ENCODE measurements at places on chromosomes 12 and 14.
A peak's percentile ranks its signal among the peaks of the same experiment; 100 is the strongest.

DNA sequence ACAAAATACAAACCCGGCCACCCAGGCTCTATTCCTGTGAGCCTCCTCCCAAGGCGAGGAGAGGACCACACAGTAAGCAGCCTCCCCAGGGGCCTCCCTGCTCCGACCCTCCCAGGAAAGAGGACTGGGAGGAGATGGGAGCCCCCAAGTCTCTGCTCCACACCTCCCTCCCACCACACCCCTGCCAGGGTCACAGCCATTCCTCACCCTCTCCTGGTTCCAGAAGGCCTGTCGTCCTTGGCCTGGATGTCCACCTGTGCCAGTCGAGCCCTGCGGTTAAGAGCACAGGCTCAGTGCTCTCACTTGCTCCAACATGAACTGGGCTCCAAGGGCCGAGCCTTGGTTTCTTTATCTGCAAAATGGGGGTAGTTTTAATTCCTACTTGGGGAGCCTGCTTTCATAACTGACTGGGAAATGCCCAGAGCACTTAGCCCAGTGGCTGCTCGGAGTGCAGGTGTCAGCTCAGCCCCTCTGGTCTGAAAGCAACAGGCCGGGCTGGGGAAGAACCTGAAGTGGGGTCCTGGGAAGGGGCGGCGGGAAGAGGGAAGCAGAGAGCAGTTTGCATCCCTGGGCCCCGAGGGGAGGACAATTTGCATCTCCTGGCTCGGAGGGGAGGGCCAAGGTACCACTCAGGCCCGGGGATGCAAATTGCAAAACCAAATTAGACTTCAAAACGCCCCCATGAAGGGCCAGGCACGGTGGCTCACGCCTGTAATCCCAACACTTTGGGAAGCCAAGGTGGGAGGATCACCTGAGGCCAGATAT lies 23.6 kb downstream of the TCHP start:
- DNase-seq = no peak

- DNase-seq = no peak
Measured at GRCh38 chr12:97097734-97098133, 190.7 kb downstream of the NEDD1 start.

DNA sequence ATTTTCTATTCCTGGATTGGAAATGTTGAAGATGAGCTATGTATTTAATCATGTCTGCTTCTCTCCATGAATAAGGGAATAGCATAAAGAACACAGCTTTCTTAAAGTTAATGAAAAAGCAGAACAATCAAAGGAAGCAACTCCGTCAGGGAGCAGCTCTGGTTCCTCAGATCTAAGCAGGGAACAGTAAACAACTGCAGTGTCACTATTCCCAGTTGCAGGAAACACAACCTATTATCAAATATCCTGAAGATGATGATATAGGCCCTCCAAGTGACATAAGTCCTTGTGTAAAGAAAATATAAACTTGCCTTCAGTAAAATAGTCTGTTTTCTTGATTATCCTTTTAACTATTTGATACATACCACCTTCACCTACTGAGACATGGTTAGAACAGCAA lies 228.1 kb downstream of the KCNC2 start:
- no peak for DNase-seq

GRCh38 chr14:99350751-99351150 lies 78.8 kb upstream of the BCL11B start:
- DNase-seq = no peak

DNA sequence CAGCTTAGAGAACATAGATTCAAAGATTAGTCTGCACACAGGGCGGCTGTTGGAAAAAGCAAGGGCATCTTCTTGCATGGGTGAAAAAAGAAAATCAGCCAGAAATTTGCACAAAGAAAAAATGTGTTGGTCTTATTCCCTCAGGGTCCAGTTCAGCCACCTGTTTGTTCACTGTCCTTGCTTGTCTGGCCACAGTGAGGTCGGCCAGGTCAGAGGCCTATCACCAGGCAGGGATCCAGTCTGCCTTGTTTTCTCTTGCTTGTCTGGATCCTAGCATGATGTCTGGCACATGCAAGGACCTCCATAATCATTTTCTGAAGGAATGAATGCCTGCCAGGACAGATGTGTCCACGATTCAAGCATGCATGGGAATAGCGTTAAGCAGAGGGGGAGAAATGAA lies 359.1 kb upstream of the TBX3 start:
- DNase-seq = no peak

DNA sequence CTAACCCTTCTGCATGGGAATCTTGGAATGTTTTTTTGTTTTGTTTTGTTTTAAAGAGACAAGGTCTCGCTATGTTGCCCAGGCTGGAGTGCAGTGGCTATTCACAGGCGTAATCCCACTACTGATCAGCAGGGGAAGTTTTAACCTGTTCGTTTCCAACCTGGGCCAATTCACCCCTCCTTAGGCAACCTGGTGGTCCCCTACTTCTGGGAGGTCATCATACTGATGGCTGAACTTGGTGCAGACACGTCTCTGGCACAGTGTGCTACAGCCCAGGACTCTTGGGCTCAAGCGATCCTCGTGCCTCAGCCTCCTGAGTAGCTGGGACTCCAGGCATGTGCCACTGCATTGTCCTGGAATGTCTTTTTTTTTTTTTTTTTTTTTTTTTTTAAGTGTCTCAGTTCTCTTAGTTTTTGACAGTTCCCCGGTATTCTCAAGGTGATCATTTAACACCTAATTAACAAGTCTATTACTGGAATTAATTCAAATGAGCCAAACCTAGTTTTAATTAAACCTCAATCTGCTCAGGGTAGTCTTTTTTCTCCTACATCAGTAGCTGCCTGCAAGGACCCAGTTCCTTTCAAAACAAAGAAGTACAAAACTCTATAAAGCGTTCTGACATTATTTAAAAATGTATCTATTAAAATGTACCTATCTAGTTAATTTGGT lies 49.0 kb upstream of the ISM2 start:
- DNase-seq = no peak

DNA sequence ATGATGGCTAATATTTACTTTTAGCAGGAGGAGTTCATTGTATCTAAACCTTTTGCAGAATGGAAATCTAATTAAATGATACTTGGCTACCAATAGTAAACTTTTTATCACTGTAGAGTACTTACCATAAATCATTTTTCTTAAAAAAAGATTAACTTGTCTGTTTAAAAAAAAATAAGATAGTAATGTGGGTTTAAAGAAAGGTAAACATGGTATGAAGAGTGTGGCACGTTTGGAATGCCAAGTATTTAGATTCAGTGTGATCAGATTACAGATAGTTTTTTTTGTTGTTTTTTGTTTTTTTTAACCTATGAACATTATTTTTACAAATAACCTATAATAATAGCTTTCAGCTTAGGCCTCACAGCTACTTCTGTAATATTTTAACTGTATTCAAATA lies 25.8 kb downstream of the KTN1 start:
- no peak for DNase-seq

DNA sequence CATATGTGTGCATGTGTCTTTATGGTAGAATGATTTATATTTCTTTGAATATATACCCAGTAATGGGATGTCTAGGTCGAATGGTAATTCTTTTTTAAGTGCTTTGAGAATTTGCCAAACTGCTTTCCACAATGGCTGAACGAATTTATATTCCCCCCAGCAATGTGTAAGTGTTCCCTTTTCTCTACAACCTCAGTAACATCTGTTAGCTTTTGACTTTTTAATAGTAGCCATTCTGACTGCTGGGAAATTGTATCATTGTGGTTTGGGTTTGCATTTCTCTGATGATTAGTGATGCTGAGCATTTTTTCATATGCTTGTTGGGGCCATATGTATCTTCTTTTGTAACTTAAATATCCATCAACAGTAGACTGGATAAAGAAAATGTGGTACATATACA lies 9.4 kb downstream of the OR6C68 start:
- DNase-seq = no peak

GRCh38 chr12:93621986-93622385 lies 49.5 kb downstream of the SOCS2 start:
- DNase-seq = no peak

DNA sequence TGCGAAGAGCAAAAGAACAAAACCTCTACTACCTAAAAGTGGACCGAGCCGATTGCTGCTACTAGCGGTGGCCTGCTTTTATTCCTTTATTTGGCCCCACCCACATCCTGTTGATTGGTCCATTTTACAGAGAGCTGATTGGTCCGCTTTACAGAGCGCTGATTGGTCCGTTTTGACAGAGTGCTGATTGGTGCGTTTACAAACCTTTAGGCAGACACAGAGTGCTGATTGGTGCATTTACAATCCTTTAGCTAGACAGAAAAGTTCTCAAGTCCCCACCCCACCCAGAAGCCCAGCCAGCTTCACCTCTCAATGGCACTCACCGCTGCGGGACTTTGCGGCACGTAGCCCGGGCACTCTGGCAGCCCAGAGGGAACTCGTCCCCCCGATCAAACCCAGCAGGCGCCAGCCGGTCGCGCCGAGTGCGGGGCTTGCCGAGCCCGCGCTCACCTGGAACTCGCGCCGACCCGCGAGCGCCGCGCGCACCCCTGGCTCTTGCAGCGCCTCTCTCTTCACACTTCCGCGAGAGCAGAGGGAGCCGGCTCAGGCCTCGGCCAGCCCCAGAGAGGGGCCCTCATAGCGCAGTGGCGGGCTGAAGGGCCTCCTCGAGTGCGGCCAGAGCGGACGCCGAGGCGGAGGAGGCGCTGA lies 8.7 kb upstream of the FGD4 start:
- no peak for DNase-seq

- DNase-seq = no peak
Measured at GRCh38 chr12:125549836-125550235, 484.6 kb downstream of the AACS start.

DNA sequence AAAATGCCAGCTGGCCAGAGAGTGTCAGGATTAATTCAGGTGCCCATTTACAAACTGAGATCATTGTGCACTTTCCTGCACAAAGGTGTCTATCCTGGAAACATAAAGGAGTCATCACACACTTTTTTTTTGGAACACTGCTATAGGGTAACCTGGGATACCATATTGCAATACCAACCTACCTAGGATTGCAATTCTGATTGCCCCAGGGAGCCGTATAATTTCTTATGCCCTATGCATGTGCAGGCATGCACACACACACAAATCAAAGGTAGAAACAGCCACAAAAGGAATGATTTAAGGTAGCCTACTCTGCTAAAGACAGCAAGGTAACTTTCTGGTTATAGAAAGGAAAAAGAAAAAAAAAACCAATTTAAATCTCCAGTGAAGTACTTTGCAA lies 285.3 kb upstream of the KITLG start:
- DNase-seq = no peak

DNA sequence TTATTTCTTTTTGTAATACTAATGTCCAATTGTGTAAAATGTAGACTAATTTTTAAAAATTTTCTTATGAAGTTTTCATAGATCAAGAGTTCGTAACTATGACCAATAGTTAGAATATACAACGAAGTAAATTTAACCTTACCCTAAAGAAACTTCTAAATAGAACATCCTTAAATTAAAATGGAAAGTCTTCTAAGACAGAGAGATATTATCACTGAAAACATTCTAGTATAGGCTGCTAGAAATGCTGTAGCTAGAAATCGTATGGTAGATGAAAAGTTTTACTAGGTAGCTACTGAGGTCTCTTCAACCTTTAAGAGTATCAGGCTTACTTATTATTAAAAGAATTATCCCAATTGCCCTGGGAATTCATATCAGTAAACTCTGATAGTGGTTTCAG lies 925 bp downstream of the CLEC2A start:
- DNase-seq = no peak

DNA sequence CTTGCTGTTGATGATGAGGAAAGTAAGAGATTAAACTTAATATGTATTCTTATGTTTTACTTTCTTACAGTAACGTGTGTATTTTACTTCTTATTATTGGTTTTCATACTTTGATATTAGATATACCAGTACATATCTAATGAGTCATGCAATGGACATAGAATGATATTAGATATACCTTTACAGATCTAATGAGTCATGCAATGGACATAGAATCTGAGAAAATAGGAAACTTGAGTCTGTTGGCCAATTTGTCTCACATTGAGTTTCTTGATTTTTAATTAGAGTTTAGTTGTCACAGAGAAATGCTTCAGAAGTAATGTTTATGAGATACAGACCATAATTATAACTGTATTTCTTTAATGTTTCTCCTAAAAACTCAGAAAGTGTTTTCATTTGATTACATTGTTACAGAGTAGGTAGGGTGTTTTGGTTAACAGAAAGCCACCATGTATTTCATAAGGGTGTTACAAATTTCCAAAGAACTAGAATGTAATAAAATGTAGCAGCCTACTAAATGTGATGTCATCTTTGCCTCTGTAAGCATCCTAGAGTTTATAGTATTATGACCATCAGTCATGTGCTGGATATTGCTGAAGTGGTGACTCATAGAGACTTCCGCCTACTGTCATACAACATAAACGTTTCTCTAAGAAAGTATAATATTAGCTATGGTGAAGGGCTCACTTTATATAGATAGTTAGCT lies 3.0 kb downstream of the GAS2L3 start:
- peak; percentile 72 for DNase-seq

GRCh38 chr12:28870839-28871440 lies 278.1 kb upstream of the FAR2 start:
- DNase-seq = peak; percentile 34

DNA sequence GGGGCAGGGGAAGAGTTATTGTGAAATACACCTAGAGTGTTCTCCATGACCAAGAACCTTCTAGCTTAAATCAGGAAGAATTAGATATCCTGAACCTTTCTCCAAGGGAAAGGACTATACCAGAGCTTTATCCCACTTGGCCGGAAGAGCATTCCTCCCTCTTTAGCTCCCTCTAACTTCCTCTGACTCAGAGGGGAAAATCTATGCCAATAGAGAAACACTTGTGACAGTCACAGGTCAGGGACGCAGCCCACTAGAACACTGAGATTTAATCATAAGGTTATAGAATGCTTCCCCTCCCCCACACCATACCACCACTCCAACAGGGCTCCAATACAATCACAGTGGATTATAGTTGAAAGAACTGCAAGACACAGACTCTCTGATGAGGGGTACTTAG lies 55.4 kb upstream of the RFX4 start:
- no peak for DNase-seq

DNA sequence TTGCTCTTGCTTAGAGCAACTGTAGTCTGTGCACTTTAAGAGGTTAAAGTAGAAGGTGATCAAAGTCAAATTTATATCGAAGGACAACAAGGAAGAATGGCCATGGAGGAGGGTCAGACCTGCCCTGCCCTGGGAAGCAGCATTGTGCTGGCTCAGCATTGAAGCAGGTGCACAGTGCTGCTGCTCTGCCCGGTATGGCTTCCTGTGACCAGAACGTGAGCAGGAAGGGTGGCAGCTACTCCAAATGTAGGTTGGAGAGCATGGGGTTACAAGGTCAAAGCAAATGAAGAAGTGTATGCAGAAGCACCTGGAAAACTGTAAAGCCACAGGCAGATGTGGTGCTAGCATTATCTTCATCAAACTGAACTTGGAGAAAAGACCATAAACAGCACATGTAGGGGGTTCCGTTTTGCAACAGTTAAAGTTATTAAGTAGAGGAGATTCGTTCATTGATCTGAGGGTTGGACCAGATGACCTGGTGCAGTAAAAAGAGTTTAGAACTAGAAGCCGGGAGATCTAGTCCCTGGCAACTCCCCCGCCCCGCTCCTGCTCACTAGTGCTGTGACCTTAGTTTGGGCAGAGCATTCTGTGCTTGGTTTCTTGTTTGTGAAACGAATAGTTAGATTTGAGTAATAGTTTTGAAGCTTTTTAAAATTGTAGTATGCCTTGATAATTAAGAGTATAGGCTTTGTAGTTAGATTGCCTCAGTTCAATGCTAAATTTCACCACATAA lies 84.2 kb downstream of the SCN8A start:
- DNase-seq = no peak
